ENCODE measurements at places on chromosomes 4 and X.

- no peak for DNase-seq
These were observed 412.9 kb upstream of the FMR1 start for GRCh38 chrX:147498796-147499195.

DNA sequence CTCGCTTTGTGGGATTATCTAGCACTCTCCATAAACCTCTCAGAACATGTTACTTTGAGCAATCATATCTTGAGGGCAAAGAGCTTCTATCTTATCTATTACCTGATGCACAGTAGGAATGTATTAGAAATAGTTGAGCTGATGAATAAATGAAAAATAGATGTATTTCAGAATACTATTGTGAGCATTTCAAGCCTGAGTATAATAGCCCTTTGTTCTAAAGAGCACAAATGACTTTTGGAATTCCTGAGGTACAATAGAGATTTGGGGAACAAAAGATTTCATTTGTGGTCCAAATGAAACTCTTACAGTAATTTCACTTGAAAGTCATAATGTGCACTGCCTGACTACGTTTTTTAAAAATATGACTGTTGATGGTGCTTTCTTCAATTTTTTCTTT is 159.5 kb downstream of the UGT8 start:
- no peak for DNase-seq

DNA sequence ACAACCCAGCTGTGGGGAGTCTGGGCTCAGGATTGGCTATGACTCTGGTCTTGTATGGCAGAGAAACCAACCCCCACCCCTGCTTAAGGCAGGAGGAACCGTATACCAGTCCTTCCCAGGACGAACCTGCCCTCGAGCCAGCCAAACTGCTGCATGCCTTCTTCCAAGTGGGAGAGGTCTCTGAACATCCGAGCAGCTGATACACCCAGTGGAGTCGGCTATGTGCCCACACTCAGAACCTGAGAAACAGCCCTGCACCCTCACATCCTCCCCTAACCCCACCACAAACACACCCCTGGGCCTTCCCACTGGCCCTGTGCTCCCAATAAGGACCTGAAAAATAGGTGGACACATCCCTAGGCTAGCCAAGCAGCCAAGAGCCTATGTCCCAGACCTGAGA is 21.8 kb downstream of the C4orf33 start:
- no peak for DNase-seq

DNA sequence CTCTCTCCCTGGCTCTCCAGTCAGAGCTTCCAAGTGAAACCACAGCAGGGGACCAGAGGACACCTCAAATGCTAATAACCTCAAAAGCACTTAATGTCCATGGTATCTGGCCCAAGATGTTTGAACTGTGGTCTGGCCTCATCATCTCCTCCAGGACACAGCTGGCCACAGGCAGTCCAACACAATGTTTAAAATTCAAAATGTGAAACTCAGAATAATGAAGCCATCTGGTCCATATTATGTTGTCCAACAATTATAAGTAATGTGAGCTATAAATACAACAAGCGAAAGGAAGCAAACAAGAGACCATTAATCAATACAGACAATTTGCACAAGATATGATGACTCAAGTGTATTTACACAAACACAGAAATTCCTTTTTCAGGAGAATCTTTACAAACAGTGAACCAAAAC is 90.7 kb upstream of the S100G start:
- no peak for DNase-seq

GRCh38 chr4:19368800-19369199 is 882.9 kb upstream of the SLIT2 start:
- DNase-seq = no peak

GRCh38 chr4:48752726-48753125 is 27.4 kb downstream of the FRYL start:
- DNase-seq = no peak

All from left ventricle myocardium inferior (tissue), 1 donor.